ENCODE measurements at places on chromosomes 11 and 22.

GRCh38 chr11:79170321-79170720, 270.5 kb downstream of the TENM4 start:
- DNase-seq, result no peak

- no peak for DNase-seq
Measured at GRCh38 chr11:76653674-76654284, 16.8 kb downstream of the LRRC32 start.

GRCh38 chr11:36271794-36272407, 17.3 kb downstream of the COMMD9 start:
- DNase-seq, result no peak

DNA sequence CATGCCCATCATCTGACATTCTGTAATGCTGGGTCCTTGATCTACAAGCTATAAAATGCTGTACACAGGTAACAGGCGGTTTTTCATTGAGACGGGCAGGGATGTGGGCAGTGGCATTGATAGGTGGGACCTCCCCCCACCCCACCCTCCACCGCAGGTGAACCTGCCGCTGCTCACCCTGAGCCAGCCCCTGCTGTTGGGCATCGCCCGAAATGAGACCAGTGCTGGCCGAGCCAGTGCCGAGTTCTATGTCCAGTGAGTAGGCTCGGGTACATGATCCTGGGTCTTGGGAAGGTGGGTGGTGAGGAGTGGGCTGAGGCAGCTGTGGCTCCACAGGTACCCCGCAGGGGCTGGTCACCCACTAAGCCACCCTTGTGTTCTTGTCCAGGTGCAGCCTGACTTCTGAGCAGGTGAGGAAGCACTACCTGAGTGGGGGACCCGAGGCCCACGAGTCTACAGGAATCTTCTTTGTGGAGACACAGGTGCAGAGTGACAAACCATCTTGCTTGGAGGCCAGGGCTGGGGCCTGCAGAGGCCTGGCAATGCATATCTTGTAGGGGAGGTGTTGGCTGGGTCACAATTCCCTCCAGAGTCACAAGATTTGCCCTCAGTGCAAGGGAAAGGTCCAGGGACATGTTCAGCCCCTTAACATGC, 1.1 kb upstream of the DNAJC4 start:
- no peak for DNase-seq

- no peak for DNase-seq
Measured at GRCh38 chr11:2951231-2952110, 22.3 kb upstream of the PHLDA2 start.

DNA sequence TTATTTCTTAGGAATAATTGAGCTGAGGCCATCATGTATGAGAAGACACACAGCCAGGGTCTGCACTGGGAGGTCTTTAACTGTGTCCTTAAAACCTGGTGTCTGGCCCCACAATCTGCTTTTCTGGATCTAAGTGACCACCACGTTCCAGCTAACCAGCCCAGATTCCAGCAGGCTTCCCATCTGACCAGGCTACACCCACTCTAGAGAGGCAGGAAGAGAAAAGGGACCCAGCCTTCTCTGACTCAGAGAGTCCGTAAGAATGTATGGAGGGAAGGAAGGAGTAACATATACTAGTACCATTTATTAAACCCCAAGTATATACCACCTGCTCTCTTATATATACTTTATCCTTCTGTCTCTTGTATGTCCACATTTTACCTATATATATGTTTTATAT, 80.1 kb downstream of the LDLRAD3 start:
- DNase-seq, result no peak

DNA sequence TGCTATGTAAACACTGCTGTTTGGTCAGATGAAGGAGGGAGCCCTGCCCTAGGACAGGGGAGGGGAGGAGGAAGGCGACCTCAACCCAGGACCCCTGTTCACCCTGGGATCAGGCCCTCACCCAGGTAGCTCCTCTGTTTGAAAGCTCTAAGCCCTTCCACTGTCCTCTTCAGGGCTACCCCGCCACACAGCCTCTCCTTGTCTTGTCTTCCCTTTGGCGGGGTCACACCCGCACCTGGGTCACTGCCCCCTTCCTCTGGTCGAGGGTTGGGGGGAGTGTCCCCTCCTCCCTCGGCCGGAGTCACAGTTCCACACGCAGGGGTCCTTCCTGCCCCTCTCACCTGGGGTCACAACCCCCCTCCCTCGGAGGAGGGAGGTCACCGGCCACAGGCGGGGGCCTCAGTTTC, 463 bp upstream of the PTPMT1 start:
- no peak for DNase-seq

- no peak for DNase-seq
Measured at GRCh38 chr11:15307619-15308024, 192.9 kb downstream of the INSC start.

- no peak for DNase-seq
Measured at GRCh38 chr11:73191151-73191550, 26.9 kb upstream of the P2RY2 start.

- DNase-seq, result no peak
Measured at GRCh38 chr11:73287400-73288101, 15.4 kb downstream of the P2RY6 start.

GRCh38 chr11:28983780-28984179, 875.6 kb downstream of the METTL15 start:
- DNase-seq, result no peak

DNA sequence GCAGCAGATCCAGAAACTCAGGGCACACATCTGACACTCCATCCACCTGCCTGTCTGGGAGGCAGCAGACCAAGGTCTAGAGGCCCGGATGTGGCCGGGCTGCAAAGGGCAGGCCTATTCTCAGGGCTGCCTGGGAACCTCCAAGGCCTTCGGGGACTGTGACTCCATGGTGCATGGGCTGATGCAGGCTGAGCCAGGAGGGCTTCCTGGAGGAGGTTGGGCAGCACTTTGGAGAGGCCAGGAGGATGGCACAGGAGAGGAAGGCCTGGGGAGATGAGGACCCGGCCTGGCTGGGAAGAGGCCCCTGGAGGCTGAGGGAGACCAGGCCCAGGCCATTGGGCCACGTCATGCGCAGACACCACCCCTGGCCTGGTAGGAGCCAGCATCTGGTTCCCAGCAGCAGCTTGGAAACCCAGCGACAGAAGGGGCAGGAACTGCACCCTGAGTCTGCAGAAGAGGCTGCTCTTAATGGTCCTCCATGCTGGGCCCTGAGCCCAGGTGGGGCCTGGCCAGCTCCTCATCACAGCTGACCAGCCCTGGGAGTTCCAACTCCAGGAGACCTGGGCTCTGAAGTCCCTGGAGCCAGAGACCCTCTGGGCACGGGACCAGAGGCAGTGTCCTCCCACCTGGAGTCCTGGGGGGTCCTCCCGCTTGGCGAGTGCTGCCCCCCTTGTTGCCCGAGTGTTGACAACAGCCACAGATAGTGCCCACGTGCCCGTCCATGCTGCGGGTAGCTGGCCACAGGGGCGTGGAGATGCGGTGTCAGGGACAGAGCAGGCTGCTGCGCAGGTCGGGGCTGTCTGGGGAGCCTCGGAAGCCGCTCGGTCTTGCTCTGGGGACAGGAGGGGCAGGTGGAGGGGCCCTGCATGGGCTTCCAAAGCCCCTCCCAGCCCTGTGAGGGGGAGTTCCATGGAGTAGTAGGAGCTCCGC, 5.5 kb downstream of the PHLDA2 start:
- DNase-seq, result no peak

- no peak for DNase-seq
Measured at GRCh38 chr11:92702805-92703448, 266.5 kb upstream of the MTNR1B start.

GRCh38 chr22:27629908-27630673, 171.5 kb downstream of the MN1 start:
- no peak for DNase-seq

DNA sequence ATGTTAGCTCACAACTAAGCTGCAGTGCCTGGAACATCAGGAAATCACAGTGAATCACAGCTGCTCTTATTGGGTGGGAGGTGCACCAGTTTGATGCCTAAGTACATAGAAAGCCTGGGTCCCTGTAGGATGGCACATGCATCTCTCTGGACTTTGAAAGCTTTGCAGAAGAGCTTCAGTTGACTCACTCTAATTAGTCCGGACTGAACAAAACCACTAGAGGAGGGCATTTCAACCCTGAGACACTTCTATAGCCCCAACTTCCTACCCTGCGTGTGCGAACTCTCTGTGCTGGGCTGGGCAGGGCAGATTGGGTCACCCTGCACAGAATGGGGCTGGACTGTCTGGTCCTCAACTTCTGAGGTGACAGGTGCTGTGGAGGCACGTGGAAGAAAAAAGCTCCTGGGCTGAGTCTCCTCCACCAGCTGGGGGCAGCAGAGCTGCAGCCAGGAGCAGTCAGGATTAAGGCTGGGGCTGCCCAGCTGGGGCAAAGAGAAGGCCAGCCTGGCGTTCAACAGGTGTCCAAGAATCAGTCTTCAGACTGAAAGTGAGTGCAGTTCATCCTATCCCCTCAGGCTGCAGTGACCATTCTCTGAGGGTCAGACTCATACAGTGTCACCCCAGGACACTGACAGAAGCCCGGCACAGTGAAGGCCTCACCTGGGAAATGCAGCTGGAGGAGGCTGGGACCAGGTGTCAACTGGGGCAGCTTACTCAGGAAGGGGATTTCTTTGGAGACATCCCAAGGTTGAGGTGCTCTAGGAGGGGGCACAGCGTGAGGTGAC, 22.1 kb downstream of the GGTLC2 start:
- DNase-seq, result no peak

DNA sequence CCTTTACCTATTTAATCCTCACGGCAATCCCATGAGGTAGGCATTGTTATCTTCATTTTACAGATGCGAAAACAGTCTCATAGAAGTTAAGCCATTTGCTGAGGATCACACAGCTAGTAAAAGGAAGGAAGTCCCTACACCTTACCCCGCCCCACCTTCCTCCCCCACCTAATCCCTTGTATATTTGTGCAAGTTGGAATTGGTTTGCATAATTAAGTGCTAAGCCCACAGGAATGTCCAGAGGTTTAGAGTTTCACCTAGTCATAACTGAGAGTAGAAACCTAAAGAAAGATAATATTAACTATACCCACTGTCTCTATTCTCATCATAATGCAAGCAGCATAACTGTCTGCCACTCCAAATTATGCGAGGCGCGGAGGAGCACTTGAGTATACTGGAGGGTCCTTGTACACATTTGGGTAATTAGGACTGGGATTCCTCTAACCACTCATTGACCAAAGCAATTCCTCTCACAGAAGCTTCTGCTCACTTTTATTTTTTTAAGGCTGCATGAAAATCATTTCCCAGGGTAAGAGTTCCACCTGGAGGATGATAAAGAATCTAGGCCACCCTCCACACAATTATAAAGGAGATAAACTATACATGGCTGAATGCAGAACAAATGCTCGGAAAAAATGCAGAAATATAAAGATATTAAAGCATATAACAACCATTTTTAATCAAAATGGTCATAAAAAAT, 199.9 kb downstream of the FAM181B start:
- no peak for DNase-seq

DNA sequence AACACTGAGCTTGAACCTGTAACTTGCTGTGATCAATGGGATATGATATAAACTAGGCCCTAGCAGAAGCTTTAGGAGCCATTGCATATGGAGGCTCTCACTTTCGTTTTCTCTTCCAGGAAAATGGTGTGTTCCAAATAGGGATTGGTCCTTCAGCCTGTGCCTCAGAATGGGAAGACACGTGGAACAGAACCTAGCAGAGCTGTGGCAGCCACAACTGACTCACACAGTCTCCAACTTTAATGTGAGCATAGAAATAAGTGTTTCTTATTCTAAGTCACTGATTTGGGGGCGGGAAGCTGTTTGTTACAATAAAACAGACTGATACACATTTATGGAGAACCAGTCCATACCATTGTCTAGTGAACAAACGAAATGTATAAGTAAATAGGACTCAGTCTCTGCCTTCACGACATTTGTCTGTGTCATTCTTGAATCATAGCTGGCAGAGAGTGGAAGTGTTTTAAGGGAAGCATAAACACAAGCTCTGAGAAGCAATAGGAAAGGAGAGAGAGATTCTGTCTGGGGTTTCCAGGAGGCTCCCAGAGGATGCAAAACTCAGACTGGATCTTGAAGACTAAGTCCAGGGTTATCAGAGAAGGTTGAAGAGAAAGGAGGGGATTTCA, 97.3 kb downstream of the GALNT18 start:
- DNase-seq, result no peak

- DNase-seq, result no peak
Measured at GRCh38 chr11:17145972-17146371, 61.8 kb downstream of the PIK3C2A start.

DNA sequence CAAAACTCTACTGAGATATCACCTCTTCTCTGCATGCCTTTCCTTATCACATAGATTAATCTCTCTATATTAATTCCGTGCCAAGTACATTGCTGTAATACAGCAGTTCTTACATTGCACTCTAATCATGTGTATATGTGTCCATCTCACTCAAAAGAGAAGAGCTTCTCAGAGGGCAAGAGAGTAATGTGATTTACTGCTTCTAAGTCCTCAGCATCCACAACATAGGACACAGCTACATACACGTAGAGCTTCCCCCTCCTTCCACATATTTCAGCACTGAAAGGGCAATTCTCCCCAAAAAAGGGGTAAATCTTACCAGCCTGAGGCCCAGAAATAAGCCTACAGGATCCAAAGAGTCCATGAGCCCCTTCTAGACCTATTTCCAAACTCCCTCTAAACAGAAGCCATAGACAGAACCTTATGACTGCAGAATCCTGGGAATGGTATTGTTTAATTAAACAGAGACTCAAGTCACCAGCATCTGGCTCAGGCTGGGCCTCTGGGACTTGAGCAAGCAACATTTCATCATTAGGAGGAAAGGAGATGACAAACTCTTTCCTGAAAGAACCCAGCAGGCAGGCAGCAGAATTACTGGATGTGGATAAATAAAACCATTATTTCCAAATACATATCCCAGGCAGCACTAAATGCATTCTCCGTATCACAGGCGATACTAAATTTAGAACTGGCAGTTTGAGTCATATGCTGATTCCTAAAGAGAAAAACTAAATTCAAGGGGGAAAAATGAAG, 87.2 kb downstream of the KCNC1 start:
- no peak for DNase-seq

DNA sequence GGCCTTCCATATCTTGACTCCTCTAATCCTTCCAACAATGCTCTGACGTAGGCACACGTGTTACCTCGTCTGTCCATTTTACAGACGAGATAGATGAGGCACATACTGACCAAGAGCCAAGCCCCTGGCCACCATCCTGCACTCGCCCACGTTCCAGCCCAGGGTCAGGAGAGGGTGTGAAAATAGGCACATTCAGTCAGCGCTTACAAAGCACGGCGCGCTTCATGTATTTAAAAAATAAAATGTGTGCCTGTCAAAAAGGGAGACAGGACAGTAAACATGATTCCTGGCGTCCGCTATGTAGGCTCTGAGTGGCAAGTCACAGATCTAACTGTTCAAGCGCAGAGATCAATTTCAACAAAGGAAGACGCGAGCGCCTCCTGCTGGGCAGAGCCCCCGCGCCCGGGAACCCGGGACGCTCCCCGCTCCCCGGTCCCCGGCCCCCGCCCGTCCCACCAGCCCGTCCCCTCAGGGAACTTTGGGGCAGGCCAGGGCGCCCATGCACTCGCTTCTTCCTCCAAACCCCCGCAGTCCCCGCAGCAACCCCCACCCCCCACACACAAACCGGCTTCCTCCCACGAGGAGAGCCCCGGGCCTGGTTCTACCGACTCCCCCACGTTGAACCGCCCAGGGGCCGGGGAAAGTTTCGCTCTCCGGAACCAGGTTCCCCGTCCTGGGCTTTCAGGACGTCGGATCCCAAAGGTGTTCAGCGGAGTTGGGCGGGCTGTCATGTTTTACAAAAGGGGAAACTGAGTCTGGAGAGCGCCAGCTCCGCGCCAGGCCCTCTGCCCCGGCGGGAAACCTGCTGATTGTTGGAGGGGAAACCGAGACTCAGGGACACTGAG, 10.4 kb upstream of the C1QTNF6 start:
- peak; percentile 82 for DNase-seq

GRCh38 chr11:61080526-61080925, 21.8 kb upstream of the CD5 start:
- no peak for DNase-seq
